ENCODE measurements at places on chromosomes 1 and 21.

DNA sequence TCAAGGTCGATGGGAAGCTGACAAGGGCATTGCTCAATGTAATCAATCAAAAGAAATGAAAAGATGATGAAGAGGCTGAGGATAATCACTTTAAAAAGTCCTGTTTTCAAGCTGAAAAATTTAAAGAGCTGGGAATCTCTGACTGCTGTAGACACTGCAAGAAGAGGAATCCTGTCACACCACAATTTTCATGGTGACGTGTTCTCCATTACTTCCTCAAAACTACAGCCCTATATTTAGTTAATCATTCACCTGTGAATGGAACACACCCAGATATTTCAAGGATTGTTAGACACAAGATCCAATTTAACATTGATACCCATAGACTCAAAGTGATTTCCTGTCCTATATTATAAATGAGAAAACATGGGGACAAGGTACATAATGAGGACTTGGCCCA is 1048.3 kb downstream of the AMY1C start:
- no peak for DNase-seq

DNA sequence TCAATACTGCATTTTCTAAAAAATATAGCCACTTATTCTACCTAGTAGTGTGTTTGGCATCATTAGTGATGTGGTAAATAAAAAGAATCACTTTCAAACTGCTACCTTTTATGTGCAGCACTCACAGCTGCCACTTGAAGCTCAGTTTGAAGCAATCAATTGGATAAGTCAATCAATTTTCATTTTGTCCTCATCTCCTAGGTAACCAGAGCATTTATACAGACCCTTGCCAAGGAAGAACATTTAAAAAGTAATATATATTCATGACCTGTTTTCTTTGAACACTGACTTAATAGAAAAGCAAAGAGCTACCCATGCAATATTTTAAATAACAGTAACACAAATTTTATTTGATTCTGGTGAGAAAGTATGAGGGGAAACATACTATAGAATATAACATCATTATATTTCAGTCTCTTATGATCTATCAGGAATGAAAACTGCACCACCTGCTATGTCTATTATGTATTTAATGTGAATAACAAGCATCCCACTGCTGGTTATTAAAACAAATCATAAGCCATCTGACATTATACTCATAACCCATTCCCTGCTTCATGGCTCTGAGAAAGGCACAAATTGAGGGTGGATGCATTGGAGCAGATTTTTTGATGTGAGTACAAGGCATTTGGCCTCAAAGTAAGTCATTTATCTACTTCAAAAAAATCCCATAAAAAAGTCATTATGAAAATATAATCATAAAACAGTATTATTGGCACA is 168.4 kb upstream of the C21orf91 start:
- DNase-seq: no peak

- DNase-seq: no peak
These were observed 80.1 kb downstream of the MAB21L3 start for GRCh38 chr1:116191294-116191693.

DNA sequence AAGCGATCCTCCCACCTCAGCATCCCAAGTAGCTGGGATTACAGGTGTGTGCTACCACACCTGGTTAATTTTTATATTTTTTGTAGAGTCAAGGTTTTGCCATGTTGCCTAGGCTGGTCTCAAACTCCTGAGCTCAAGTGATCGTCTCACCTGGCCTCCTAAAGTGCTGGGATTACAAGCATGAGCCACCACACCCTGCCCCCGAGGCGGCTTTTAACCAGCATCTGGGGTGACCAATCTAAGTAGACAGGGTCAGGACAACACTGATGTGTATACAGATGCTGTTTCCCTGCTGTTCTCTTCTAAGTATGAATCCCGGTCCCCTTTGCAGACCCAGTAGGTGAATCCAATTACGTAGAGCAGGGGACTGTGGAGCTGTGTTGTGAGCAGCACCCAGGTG is 23.9 kb downstream of the THAP3 start:
- no peak for DNase-seq

DNA sequence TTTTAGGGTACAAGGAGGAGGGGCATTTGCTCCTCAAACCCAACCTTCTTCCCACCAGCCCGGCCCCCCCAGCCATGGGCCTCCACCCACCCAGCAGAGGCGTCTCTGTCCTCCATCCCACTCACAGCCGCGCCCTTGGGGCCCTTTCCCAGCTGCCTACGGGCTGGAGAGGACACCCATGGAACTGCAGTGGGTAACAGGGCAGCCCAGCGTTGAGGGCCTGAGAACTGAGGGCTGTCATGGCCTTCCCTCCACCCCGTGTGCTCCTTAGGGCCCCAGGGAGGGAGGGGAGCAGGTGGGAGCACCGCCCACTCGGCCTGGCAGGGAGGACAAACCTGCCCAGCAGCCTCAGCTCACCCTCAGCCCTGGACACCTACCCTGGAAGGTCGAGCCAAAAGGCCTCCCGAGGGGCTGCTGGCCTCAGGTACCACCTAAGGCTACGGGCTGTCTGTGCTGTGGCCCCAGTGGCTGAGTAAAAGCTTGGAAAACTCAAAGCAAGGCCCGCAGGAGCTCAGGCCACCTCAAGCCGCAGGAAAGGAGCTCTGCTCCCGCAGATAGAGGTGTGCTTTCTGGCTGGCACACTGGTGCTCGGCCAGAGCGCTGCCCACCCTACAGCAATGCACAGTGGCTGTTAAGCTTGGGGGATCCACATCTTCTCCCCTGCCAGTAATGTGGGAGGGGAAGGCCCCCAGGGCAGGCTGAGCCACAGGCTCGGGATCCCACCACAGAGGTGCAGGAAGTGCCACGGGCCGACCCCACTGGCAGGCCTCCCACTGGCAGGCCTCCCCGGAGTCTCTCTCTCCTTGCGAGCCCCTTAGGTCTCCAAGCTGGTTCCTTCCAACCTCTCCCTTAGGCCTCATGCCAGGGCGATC is 2.2 kb upstream of the ARHGEF16 start:
- DNase-seq: no peak

DNA sequence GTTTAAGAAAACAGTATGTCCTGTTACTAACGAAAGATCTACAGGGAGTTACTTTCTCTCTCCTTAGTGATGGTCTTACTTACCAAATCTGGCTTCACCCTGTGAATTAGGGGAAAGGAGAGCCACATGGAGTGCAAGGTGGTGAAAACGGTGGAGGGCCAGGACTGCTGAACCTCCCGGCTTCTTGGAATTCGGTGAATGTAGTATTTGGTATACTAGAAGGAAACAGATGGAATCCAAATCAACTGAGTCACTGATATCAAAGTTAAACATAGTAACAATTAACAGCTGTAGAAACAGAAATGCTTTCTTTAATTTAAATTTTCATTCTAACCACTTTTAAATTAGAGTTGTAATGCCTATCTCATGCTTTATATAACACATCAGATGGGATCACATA is 45.7 kb downstream of the ALG14 start:
- no peak for DNase-seq

GRCh38 chr1:57506941-57507340 is 83.1 kb upstream of the DAB1 start:
- DNase-seq: no peak

- no peak for DNase-seq
These were observed 308.8 kb downstream of the SMYD3 start for GRCh38 chr1:246198115-246198816.

DNA sequence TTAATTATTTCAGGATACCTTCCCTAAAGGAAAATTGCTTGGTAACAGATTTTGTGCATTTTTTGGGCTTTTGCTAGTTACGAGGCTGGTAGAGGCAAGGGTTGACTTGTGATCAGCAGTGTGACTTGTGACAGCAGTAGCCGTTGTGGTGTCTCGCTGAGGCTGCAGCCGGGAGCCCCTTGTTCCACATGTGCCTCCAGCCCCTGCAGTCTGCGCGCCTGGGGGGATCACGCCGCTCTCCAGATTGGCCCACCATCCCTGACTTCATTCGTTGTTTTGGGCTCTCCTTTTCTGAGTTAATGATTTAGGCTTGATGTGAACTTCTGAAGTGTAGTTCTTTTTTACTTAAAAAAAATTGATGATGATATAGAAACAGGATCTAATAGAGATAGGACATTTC is 41.5 kb downstream of the TRAPPC10 start:
- DNase-seq: no peak

DNA sequence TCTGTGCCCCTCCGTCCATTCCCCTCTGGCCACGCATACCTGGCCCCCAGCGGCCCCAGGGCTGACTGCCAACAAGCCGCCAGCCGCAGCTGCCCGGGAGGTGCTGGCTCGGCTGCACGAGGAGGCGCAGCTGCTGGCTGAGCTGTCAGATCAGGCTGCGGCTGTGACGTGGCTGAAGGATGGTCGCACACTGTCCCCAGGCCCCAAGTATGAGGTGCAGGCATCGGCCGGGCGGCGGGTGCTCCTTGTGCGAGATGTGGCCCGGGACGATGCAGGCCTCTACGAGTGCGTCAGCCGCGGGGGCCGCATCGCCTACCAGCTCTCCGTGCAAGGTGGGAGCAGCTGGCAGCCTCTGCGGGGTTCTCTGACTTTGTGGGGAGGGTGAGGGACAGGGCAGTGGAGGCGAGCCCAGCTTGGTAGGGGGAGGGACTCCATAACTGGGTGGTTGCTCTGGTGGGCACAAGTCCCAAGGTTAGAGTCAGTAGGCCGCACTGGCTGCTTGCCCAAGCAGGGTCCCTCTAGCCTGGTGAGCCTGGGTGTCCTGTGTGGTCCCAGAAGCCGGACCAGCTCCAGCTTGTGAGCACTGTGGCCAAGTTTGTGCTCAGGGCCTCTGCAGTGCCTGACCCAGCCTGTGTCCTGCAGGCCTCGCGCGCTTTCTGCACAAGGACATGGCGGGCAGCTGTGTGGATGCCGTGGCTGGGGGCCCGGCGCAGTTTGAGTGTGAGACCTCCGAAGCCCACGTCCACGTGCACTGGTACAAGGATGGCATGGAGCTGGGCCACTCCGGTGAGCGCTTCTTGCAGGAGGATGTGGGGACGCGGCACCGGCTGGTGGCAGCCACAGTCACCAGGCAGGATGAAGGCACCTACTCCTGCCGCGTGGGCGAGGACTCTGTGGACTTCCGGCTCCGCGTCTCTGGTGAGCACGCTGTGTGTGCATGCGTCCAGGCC is 8.8 kb downstream of the OBSCN start:
- no peak for DNase-seq

GRCh38 chr21:35399002-35399530 is 350.0 kb upstream of the RUNX1 start:
- no peak for DNase-seq

DNA sequence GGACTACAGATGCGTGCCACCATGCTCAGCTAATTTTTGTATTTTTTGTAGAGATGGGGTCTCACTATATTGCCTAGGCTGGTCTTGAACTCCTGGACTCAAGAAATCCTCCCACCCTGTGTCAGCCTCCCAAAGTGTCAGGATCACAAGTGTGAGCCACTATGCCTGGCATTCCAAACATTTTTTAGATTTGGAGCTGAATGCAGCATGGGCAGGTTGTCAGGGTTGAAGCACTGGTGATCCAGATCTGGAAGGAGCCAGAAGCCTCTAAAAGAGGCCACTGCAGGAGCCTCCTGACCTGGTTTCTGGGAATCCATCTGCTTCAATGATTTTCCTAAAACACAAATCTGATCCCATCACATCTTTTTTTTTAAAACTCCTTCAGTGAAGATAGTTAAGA is 1.8 kb upstream of the CTPS1 start:
- no peak for DNase-seq

DNA sequence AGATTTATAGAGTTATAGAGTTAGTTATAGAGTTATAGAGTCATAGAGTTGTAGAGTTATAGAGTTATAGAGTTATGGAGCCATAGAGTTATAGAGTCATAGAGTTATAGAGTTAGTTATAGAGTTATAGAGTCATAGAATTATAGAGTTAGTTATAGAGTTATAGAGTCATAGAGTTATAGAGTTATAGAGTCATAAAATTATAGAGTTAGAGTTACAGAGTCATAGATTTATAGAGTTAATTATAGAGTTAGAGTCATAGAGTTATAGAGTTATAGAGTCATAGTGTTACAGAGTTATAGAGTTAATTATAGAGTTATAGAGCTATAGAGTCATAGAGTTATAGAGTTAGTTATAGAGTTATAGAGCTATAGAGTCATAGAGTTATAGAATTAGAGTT is 32.1 kb downstream of the UBASH3A start:
- no peak for DNase-seq

- DNase-seq: no peak
These were observed 20.8 kb upstream of the TENT5C start for GRCh38 chr1:117585086-117585485.

DNA sequence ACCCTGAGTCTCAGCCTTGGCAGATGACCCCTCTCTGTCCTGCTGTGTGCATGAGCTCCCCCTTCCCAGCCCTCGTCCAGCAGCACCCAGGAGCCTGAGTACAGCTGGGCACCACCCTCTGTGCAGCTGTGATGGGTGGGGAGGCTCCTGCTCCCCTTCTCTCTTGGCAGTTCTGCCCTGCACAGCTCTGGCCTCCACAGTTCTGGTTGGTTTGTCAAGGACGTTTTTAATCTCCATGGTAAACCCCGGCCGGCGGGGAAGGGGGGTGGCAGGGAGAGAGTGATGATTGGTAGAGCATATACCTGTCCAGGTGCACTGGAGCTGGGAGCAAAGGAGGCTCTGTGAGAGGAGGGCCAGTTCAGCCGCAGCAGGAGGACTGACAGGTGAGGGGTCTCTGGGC is at the start of gene CLCNKA:
Gene CLCNKA (plus strand): TSS at position 356 of the 400 bp plus-strand sequence. CDS start 584 bp downstream, outside the sequence.
- no peak for DNase-seq

DNA sequence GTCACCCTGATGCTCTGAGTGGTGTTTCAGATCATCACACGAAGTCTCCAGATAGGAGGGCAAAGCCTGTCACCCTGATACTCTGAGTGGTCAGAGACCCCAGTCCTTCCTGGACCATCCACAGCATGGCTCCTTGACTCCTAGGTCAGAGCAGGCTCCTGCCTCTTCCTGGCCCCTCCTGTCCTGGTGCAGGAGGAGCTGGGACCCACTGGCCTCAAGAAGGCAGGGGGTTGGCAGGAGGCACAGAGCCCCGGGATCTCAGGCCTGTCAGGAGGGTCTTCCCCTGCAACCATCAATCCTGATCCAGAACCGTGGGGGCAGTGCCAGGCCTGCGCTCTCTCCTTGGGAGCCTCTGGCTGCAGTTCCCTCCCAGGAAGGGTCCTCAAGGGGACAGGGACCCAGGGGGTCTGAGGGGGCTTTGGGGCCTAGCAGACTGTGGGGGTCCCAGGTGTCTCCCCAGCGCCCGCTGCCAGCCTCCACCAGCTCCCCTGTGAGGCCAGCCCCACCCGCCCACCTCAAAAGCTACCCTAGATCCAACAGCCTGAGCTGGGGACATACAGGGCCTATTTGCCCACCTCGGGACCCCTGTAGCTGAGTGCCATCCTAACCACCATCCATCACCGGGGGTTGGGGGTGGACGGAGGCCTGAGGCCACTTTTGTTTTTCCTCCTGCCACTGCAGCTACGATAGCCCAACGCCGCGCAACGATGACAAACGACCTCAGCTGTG is 27.5 kb downstream of the COL6A1 start:
- DNase-seq: no peak

- DNase-seq: no peak
These were observed 258.2 kb downstream of the PLPP3 start for GRCh38 chr1:56321150-56321490.

- no peak for DNase-seq
These were observed 15.7 kb downstream of the DIP2A start for GRCh38 chr21:46474382-46474781.

- no peak for DNase-seq
These were observed 14.1 kb downstream of the EPB41 start for GRCh38 chr1:28928314-28928941.

Data from activated naive CD4-positive, alpha-beta T cell treated with Interleukin-2 at 50 U/mL for 16 hours (primary cell).